ENCODE measurements at places on chromosomes 3 and 15.

- no peak for DNase-seq
Observed at GRCh38 chr3:183180110-183180783, 17.7 kb upstream of the LAMP3 start.

- DNase-seq, result no peak
Observed at GRCh38 chr3:52054661-52055511, 1.5 kb downstream of the DUSP7 start.

- no peak for DNase-seq
Observed at GRCh38 chr15:33013827-33014445, 180.6 kb downstream of the FMN1 start.

DNA sequence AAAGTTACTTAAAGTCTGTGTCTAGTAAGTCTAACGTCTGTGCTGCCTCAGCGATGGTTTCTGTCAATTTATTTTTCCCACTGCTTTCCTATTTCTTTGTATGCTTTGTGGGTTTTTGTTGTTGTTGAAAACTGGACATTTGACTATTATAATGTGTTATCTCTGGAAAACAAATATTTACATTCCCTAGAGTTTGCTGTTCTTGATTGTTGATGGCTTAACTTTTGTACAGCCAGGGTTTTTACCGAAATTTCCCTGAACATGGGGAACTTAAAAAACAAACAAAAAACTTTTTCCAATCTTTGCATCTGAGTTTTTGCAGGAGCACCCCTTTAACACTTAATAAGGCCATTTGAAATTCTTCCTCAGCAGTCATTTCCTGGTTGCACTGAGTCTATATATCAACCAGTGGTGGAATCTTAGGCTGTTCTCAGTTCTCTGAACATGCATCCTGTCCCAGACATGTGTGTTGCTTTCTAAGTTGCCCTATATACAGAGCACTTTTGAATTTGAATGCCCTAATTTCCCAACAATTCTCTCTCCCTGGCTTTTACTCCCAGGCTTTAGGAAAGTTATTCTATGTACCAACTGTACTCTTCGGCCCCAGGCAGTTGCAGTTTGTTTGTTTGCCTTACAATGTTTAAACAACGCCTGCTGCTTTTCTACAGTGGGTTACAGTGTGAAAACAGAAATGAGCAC lies 11.8 kb upstream of the PIAS1 start:
- no peak for DNase-seq

GRCh38 chr3:170044795-170045244 lies 7.0 kb downstream of the GPR160 start:
- peak; percentile 72 for DNase-seq

Data from KG1 (cell line).